ENCODE measurements at places on chromosomes 12 and 14.

GRCh38 chr14:23045419-23046357, 3.7 kb downstream of the PSMB11 start:
- no peak overlapping the region for H3K4me3 ChIP-seq
- no peak for DNase-seq
- no peaks in the 10 kb centered on the region for H3K36me3 ChIP-seq
- no peak overlapping the region for H3K27ac ChIP-seq
- H3K27me3 ChIP-seq, result no peaks in the 10 kb centered on the region
- H3K4me1 ChIP-seq, result no peaks in the 10 kb centered on the region

DNA sequence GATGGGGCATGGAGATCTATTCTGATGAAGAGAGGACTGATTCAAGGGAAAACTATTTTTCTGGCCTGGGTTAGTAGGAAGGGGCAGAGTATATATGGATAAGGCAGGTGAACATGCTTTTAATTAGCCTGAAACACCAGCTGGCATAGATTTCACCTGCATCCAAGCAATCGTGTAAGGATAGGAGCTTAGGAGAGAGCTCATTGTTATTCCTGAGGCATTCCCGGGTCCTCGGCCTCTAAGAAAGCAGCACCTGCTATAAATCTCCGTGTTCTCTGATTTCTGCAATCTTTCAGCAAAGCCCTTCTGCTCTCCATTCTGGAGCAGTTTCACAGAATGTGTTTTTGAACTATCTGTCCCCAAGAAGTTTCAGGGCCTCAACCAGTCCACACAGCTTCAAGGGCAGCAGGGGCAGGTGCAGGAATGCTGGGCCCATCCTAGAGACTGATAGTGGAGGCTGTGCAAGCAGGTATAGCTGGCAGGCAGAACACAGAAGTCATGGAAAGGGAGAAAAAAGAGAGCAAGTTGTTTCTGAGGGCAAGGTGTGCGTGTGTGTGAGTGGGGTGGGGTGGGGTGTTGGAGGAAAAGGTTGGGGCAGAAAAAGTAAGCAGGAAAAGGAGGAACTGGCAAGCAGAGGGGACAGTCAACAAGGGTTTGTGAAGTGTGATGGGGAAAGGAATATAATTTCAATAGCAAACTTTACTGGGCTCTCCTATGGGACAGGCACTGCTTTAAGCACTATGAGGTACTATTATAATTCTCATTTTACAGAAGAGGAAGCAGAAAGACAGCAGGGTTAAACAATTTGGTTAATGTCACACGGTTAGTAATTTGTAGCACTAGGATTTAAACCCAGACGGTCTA, 203.7 kb upstream of the SSTR1 start:
- no peaks in the 10 kb centered on the region for H3K4me1 ChIP-seq
- H3K4me3 ChIP-seq, result no peak overlapping the region
- no peak overlapping the region for H3K27ac ChIP-seq
- no peaks in the 10 kb centered on the region for H3K36me3 ChIP-seq
- no peaks in the 10 kb centered on the region for H3K27me3 ChIP-seq

DNA sequence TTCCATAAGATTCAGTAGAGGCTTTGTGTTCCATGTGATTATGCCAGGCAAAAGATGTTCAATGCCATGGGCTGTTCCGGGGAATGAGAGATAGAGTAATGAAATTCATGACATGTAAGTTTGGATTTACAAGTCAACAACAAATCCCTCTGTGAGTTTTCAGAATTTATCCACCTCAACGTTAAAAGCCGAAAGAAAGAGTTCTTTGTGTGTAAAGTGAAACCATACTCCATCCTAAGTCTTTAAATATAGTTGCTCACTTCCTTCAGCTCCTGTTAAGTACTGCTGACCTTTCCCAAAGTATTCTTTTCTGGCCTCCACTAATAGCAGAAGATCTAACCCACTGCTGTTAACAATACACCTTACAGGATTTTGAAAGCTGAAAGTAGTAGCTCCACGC, 190.0 kb downstream of the TMX1 start:
- peaks cover 9% of the 10 kb centered on the region for H3K4me1 ChIP-seq
- H3K27me3 ChIP-seq, result no peaks in the 10 kb centered on the region
- H3K4me3 ChIP-seq, result no peak overlapping the region
- peak overlapping the region; percentile 42 for H3K27ac ChIP-seq

DNA sequence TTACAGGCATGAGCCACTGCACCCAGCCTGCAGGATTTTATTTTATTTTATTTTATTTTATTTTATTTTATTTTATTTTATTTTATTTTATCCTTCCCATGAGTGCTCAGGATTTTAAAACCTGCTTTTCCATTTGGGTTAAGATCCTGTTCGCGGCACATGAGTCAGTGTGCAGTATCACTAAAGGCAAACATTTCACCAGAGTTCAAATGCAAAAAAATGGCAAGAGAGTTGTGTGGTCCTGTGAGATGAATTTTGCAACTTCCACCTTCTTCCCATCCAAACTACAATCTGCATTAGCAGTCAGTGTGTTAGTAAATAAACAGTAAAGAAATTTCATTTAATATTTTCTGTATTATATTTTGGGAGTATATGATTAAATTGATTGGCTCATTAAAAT, 29.0 kb downstream of the MOAP1 start:
- H3K4me1 ChIP-seq, result peaks cover 4% of the 10 kb centered on the region
- no peak overlapping the region for H3K27ac ChIP-seq
- no peak for DNase-seq
- H3K4me3 ChIP-seq, result no peak overlapping the region
- no peaks in the 10 kb centered on the region for H3K36me3 ChIP-seq

DNA sequence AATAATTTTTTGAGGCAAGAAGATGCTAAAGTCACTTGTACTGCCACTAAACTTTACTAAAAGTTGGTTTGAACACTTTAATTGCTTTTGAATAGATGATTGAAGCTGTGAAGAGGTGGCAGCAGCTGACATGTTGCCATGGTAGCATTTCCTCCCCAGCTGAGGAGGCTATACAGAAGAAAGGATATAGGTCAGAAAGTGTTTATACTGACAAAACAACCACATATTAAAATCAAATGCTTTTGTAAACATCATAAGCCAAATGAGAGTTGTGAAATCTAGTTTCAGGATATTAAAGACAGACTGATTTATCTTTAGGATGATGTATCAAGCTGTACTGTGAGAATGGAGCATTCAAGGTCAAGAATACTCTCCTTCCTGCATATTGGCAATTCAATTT, 41.7 kb downstream of the TSPAN19 start:
- H3K27ac ChIP-seq, result no peak overlapping the region
- H3K4me3 ChIP-seq, result no peak overlapping the region
- H3K36me3 ChIP-seq, result no peaks in the 10 kb centered on the region
- DNase-seq, result no peak

- no peak for DNase-seq
- peaks cover 11% of the 10 kb centered on the region for H3K27me3 ChIP-seq
Measured at GRCh38 chr12:115752913-115753726, 524.4 kb downstream of the MED13L start.

DNA sequence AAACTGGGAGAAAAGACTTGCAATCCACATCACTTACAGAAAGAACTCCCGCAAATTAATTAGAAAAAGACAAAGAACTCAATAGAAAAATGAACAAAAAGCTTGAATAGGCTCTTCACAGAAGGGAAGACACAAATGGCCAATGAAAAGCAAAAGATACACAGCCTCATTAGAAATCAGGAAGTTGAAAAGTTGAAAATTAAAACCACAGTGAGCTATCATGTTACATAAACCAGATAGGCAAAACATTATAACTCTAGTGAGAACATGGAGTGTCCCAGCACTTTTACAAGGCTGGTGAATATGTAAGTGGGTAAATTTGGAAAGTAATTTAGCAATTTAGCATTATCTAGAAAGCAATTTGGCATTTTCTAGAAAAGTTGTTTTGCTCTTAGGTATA, 158.4 kb upstream of the RASSF8 start:
- no peaks in the 10 kb centered on the region for H3K27me3 ChIP-seq
- no peak for DNase-seq
- H3K36me3 ChIP-seq, result no peaks in the 10 kb centered on the region
- H3K4me1 ChIP-seq, result peaks cover 4% of the 10 kb centered on the region
- H3K4me3 ChIP-seq, result no peak overlapping the region
- H3K27ac ChIP-seq, result no peak overlapping the region

DNA sequence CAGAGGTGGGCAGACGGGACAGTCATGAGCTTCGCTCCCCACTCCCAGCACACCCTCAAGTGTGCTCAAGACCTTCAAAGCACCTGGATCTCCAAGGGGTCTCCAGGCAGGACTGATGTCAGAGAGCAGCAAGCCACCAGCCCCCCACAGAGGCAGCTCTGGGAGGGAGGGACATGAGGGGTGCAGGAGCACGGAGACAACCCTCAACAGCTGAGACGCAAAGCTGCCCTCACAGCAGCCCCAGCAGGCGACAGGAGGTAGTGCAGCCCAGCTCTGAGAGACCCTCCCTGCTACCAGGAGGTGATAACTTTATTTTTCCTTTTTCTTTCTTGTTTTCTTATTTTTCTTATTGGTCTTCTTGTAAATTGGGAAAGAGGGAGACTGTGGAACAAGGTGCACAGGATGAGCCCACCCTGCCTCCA, 17.9 kb downstream of the SIVA1 start:
- H3K27me3 ChIP-seq, result no peaks in the 10 kb centered on the region
- no peak overlapping the region for H3K27ac ChIP-seq
- H3K36me3 ChIP-seq, result peaks cover 54% of the 10 kb centered on the region

- peaks cover 4% of the 10 kb centered on the region for H3K4me1 ChIP-seq
- H3K4me3 ChIP-seq, result no peak overlapping the region
- no peak overlapping the region for H3K27ac ChIP-seq
- H3K27me3 ChIP-seq, result peaks cover 82% of the 10 kb centered on the region
- H3K36me3 ChIP-seq, result no peaks in the 10 kb centered on the region
Measured at GRCh38 chr14:20657216-20658211, 16.0 kb upstream of the OR6S1 start.

DNA sequence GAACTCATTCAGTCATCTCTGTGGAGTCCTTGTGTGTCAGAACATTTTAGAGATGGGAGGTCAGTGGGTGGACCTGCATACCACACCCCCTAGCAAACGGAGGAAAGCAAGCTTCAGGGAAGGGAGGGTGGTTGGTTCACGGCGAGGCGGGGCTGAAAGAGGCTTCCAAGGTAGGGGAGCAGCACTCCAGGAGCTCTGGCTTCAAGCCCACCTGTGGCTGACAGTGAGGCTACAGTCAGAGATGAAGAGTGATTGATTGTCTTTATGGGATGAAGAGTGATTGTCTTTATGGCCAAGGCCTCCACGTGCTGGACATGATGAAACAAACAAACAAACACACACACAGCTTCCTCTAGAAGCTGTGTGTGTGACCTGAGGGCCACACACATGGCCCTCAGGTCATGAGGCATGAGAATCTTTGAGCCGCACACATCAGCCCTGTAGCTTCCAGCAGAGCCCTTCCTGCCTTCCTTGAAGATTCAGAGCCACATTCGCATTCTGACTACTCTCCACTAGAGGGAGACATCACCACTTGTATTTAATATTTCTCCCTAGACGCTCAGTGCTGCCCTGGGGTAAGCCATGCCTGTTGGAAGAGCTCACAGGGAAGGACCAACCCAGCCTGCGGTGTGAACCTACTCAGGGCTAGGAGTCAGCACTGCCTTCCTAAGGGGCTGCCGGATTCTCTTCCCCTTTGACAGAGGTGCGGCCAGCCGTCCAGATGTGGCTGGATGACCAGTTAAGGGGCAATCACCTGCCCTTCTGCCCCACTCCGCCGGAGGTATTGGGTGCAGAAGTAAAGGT, 54.4 kb upstream of the KCNA1 start:
- DNase-seq, result no peak
- H3K27me3 ChIP-seq, result peaks cover 16% of the 10 kb centered on the region
- peaks cover 9% of the 10 kb centered on the region for H3K4me1 ChIP-seq
- no peak overlapping the region for H3K4me3 ChIP-seq
- no peak overlapping the region for H3K27ac ChIP-seq

GRCh38 chr12:114041136-114041535, 75.0 kb upstream of the RBM19 start:
- no peak for DNase-seq
- H3K36me3 ChIP-seq, result no peaks in the 10 kb centered on the region
- no peak overlapping the region for H3K4me3 ChIP-seq

- H3K4me1 ChIP-seq, result peaks cover 25% of the 10 kb centered on the region
- no peak for DNase-seq
- H3K36me3 ChIP-seq, result no peaks in the 10 kb centered on the region
- no peaks in the 10 kb centered on the region for H3K27me3 ChIP-seq
- peak overlapping the region; percentile 81 for H3K27ac ChIP-seq
- peak overlapping the region; percentile 25 for H3K4me3 ChIP-seq
Measured at GRCh38 chr12:19546027-19546426, 106.7 kb downstream of the AEBP2 start.

GRCh38 chr12:89468648-89469326, 55.8 kb downstream of the GALNT4 start:
- no peaks in the 10 kb centered on the region for H3K4me1 ChIP-seq
- no peak overlapping the region for H3K27ac ChIP-seq
- no peak for DNase-seq
- H3K4me3 ChIP-seq, result no peak overlapping the region
- H3K27me3 ChIP-seq, result no peaks in the 10 kb centered on the region

DNA sequence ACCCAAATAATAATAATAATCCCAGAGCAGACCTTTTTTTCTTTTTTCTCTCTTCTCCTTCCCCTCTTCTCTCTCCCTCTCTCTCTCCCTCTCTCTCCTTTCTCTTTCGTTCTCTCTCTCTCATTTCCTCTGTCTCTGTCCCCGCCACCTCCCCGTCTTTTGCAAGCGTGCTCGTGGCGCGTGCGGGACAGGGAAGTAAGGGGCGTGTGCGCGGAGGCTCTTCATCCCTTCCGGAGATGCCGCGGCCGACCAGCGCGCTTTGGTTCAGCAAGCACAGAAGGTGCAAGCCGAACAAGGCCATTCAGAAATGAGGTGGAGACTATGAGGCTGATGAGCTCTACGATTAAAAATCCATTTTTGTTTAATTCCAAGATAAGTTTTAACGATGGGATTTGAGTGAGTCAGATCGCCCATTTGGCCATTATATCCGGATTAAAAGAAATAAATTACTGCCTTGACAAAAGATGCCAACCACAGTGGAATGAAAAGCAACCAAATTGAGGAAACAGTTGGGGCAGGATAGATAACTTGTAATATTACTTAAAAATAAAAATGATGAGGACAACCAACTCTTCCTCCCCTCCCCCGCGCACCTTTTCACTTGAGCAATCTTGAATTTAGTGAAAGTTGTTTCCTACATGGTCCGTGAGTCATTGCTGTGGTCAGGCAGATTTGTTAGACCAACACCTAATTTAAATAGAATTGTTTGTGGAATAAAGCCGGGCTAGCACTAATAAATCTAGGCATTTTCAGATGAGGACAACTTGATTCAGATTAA, 1.2 kb upstream of the AMIGO2 start:
- peak overlapping the region; percentile 80 for H3K27ac ChIP-seq
- peak overlapping the region; percentile 59 for H3K4me3 ChIP-seq
- peaks cover 41% of the 10 kb centered on the region for H3K4me1 ChIP-seq
- peak; percentile 84 for DNase-seq
- no peaks in the 10 kb centered on the region for H3K36me3 ChIP-seq
- H3K27me3 ChIP-seq, result no peaks in the 10 kb centered on the region

DNA sequence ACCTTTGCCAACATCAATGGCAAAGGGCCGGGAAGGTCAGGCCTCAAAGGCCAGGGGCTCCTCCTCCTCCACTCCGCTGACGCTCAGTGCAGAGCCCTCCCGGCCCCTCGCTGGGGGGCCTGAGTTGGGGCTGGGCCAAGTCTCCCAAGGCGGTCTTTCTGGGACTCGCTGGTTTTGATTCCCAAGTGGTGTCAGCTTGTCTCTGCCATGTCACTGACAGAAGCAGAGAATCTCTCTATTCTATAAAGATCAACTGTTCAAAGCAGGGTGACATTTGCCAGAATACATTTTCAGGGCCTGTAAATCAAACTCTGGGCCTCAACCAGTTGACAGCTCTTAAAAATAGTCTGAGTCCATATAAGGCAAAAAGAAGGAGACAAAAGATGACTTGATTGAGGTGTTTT, 75.9 kb downstream of the CCDC88C start:
- H3K36me3 ChIP-seq, result peaks cover 24% of the 10 kb centered on the region
- H3K27me3 ChIP-seq, result no peaks in the 10 kb centered on the region
- H3K4me1 ChIP-seq, result no peaks in the 10 kb centered on the region
- no peak for DNase-seq
- no peak overlapping the region for H3K27ac ChIP-seq

- H3K27me3 ChIP-seq, result no peaks in the 10 kb centered on the region
- H3K4me3 ChIP-seq, result peak within 1 kb of the TSS; percentile 47
- H3K36me3 ChIP-seq, result peaks cover 36% of the 10 kb centered on the region
Measured at GRCh38 chr12:6647083-6647604, at the start of gene ACRBP. Gene ACRBP, minus strand, starts transcription at chr12:6647432. Its CDS starts 66 bp downstream, at chr12:6647366.

Measured in suprapubic skin (tissue), 4 donors.